ENCODE measurements at places on chromosomes 16 and 17.

DNA sequence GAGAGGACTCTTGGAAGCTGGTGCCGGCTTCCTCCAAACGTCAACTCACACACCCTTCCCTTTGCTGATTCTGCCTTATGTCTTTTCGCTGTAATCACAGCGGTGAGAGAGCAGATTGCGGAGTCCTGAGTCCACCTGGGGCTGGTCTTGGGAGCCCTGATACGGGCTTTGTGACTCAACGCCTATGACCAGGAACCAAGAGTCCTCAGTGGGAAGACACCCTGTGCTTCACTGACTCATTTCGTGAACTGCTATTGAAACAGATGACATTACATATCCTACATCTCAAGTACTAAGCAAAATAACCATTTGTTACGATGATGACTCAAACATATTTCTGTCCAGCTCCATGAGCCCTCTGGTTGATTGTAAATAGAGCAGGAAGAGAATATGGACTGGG, 90.7 kb upstream of the CREBBP start:
- no peak for DNase-seq

DNA sequence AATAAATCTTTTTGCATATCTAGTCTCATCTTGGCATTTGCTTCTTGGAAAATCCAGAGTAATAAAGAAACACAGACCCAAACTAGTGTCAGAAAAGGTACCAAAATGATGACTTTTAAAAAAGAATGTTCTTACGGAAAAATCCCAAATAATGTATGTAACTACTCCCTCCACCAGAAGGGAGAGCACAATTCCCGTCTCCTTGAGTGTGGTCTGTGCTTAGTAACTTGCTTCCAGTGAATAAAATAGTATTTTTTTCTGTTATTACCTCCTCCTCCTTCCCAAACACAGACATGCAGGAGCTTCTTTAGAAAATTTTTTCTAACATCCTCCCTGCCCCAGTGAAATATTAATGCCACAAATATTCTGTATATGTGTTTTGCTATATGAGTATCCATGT, 358.1 kb downstream of the ZFHX3 start:
- DNase-seq: no peak

DNA sequence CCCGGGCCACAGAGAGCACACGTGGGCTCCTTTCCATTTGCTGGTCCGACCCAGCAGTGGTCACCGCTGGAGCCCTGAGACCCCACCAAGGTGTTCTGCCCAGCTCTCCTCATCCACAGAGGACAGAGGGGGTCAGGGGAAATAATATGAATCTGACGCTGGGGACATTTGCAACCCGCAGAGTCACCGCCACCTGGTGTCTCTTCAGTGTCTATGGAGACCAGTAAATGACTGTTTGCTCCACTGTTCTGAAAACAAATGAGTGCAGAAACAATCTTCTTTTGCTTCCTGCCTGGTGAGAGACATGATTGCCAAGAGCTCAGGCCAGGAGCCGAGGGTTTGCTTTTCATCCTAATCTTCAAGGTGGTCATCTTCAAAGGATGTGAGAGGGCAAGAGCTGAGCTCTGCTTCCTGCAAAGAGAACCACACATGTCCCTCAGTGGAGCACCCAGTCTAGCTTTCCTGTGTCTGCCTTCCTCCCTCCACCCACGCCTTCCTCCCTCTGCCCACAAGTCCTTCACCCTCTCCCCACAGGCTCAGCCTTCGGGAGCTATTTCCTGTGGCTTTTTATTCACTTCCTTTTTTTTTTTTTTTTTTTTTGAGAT, 14.7 kb upstream of the KLHDC4 start:
- peak; percentile 12 for DNase-seq

- DNase-seq: no peak
Measured at GRCh38 chr16:82630688-82631087, 3.9 kb downstream of the CDH13 start.

DNA sequence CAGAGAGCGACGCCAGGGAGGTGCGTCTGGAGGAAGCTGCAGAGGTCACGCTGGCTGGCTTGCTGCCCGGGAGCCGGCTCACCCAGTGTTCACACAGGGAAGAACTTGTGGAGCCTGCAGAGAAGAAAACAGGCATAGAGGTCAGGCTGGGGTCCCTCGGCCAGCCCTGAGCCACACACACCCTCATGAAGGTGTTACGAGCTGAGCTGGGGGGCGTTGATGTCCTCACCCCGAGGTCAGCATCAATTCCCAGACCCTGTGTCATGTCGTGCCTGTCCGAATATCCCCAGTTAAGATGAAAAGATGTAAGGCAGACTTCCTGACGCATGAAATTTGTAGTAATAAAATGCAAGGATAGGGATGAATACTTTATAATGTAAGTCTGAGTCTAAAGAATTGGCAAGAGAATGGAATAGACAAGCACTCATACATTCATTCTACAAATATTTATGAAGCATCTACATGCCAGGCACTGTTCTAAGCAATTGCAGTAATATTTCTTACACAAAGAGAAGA, 77.1 kb downstream of the USP31 start:
- no peak for DNase-seq

GRCh38 chr17:69179227-69179952, 37.7 kb upstream of the ABCA6 start:
- no peak for DNase-seq

DNA sequence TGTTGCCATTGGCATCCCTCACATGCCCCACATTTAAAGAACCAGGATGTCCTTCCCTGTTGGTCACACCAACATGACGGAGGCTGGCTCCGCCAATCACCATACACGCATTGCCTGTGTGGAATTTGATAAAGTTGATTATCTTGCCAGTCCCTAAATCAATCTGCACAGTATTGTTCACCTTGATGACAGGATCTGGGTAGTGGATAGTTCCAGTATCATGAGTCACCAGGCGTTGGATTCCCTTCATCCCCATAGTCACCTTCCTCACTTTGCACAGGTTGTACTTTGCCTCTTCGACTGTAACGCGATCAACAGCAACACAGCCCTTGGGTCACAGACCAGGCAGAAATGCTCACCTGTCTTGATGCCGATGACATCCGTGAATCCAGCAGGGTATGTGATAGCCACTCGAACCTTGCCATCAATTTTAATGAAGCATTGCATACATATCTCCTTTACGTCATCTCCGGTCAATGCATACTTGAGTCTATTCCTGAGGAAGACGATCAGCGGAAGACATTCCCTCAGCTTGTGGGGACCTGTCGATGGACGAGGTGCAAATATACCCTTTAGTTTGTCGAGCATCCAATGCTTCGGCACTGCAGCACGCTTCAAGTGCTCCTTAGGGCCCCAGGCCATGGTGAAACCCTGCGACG, 14.2 kb downstream of the CTRB2 start:
- no peak for DNase-seq

DNA sequence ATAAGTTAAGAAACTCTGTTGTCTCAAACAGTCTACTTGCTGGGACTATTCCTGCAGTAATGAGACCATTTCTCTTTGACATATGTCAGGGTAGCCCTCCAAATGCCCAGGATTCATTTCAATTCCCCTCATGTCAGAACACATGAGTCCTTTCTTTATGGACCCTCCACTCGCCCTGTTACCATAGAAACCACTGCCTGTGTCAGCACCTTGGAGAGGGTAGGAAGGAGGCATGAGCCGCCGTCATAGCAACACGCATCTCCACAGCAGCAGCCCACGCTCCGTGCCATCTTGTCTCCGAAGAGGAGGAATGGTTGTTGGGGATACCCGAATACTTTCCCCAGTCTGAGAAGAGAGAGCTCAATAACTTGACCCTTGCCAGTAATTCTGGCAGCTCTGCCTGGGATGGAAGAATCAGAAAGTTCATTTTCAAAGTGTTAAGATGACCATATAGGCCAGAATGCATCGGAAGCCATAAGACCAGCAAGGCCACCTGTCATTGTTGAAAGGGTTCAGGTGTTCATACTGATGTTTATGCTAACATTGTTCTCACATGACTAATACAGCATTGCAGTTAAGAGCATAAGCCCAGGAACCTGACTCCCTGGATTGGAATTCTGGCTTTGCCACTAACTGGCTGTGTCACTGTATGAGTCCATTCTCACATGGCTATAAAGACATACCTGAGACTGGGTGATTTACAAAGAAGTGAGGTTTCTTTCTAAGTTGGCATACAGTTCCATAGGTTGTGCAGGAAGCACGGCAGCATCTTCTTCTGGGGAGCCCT, 141.3 kb downstream of the ABCC12 start:
- DNase-seq: no peak

- no peak for DNase-seq
Measured at GRCh38 chr17:83081684-83082201, 2.3 kb downstream of the METRNL start.

GRCh38 chr16:82345318-82345717, 175.3 kb upstream of the MPHOSPH6 start:
- DNase-seq: no peak

- DNase-seq: peak; percentile 39
Measured at GRCh38 chr17:78805301-78805700, 23.2 kb upstream of the CYTH1 start.

DNA sequence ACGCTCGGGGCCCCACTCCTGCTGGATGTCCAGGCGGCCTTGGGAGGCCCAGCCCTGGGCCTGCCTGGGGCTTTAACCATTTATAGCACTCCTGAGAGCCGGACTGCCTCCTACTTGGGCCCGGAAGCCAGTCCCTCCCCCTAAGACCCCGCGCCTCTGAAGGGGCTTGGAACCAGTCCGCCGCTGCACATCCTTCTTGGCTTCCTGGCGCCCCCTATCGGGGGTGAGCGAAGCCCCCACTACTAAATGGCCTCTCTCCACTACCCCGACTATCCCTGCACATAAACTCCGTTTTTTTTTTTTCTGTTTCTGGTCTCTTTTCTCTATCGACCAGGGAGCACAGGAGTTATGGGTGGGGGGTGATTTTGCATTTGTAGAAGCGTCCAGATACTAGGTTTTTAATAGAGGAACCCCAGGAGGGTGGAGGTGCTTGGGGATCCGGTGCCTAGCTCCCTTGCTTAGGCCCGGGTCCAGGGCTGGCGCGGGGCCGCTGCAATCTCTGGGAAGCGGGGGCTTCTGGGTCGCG, 633 bp upstream of the NOL3 start:
- DNase-seq: no peak

- no peak for DNase-seq
Measured at GRCh38 chr16:9479008-9479407, 387.6 kb downstream of the HAPSTR1 start.

DNA sequence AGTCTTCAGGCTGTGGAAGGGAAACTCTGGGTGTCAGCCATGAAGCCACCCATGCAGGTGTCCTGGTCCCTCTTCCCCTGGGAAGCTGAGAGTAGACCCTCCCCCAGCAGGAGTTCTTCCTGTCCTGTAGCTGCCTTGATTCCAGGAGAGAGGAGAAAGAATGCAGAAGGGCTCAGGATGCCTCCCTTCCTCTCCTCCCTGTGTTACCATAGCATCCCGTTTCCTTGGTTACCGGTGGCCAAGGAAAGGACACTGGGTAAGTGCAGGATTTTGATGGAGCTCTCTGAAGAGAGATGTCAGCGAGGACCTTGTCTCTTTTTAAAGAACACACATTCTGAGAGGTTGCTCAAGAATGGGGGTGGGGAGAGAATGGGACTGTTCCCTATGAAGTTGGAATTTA, 304.1 kb upstream of the N4BP1 start:
- no peak for DNase-seq

DNA sequence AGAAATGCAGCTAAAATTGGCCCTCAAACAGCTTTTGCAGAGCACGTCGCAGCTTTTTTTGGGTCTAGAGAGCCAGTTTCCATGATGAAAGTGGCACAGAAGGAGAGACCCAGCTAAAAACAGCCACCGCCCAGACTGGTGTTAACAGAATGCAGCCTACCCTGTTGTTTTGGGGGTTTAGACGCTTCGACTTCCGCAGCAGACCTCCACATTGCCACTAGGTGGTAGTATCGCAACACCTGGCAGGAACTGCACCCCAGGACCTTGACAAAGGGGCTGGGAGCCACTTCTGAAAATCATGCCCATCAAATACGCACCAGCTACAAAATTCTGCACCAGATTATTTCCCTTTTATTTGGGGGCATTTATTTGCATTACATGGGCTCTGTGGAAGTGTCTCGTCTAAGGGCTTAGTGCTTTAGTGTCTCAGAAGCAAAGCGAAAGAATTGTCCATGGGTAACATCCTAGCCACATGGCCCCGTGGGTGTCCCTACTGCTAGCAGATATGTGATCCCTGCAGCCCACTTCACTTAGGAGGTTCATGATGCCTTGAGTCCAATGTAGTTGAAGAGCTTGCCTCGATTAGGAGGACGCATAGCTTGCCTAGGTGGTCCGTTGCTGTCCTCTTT, 167.1 kb downstream of the HAPSTR1 start:
- DNase-seq: no peak

DNA sequence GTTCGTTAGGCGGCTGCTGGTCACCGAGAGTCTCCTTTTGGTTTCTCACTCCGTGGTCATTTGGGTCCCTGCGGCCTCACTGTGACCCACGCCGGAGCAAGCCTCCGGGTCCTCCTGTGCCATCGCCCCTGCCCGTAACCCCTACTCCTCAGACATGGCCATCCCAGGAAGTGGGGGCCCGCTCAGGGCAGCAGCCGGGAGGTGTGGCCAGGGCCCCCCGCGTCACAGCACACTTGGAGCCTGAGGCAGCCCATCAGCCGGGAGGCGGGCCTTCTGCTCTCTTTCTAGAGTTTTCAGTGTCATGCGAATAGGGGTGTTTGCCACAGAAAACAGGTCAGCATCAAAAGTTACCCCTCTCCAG, 7.9 kb upstream of the WFIKKN1 start:
- DNase-seq: no peak

GRCh38 chr17:4772235-4772613, 538 bp downstream of the TM4SF5 start:
- no peak for DNase-seq
